ENCODE measurements at places on chromosomes 5 and 9.

GRCh38 chr5:68714810-68715209, 379.0 kb upstream of the SLC30A5 start:
- DNase-seq: no peak

DNA sequence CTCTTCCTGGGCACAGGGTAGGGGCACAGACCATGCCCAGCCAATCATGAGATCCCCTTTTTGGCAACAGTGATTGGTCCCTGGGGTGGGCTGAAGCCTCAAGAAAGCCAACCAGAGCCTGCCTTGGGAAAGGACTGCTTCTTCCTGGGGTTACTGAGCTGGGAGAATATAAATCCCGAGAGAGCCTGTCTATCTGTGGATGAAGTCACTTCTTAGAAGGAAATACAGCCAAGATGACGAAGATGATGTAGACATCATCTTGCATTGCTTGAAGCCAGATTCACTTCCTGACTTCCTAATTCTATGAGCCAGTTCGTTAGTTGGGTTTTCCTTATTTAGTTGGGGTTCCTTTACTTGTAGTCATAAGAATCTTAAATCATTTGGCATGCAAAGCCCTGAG, 50.1 kb upstream of the PWWP2A start:
- DNase-seq: no peak

- no peak for DNase-seq
Measured at GRCh38 chr5:56251918-56252553, 18.9 kb upstream of the ANKRD55 start.

GRCh38 chr5:132483661-132484390, 6.7 kb downstream of the IRF1 start:
- no peak for DNase-seq

DNA sequence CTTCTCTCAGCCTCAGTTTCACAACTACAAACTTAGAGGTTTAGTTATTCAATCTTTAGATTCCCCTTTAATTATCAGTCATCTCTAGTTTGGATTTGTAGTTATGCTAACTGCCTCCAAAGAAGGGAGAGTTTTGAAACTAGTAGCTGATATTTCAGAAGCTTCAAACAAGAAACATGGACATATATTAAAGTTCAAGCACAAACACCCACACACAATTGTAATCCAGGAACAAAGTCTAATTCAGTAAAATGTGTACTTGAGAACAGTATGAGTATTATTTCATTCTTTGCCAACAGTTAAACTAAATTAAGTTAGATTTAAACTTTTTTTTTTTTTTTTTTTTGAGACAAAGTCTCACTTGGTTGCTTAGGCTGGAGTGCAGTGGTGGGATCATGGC, 71.2 kb upstream of the ABCA1 start:
- DNase-seq: no peak

GRCh38 chr5:180816608-180817534, 14.3 kb upstream of the MGAT1 start:
- no peak for DNase-seq

GRCh38 chr9:92289708-92290390, 3.6 kb downstream of the IARS1 start:
- DNase-seq: no peak

GRCh38 chr5:179759581-179760551, 27.2 kb downstream of the MAML1 start:
- no peak for DNase-seq

DNA sequence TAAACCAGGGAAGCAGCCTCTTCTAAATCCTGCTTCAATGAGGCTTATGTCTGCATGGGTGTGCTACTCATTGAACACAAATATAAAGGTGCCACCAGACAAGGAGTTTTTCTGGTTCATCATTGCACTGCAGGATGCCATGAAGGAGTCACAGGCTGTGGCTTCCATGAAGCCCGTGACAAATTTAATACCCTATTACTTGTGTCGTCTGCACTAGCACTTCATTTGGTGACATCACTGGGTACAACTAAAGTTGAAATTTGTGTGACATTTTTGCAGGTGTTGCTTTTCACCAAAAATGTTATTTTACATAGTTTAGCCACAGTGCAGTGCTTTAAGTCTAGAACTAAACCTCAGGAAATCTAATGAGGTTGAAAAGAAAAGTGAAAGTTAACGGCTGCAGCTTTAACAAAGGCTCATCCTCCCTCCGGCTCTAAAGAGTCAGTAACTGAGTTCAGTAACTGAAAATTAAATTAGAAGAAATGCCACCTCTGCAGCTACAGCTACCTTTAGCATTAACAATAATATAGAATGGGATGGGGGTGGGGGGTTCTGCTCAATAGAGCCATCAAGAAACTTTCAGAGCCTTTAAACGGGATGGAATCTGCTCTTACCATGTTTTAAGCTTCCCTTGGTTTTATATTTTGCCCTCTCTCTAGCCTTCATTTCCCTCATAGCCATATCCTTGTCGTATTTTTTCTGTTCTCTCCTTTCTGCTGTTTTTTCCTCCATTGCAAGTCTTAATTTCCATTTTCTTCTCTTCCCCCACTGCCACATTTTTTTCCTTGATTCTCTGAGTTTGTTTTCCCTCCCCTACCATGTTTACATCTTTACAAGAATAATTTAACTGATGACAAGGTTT, 233.8 kb upstream of the TMEM161B start:
- no peak for DNase-seq

GRCh38 chr9:14389146-14389545, 75.2 kb upstream of the NFIB start:
- DNase-seq: no peak

DNA sequence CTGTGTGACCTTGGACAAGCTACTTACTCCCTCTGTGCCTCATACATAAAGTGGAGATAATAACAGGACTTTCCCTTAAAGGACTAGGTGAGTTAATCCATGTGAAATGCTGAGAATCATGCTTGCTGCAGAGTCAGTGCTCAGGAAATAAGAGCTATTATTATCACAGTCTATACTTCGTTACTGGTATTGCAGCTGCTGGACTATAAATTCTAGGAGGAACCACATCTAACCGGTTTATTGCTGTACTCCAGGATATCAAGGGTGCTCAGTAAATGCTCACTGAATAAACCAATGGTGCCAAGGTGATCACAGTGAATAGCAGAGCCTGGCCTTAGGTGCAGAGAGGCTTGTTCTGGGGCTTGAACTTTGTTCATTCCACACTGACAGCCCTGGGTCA, 69.3 kb downstream of the HSPA4 start:
- no peak for DNase-seq

DNA sequence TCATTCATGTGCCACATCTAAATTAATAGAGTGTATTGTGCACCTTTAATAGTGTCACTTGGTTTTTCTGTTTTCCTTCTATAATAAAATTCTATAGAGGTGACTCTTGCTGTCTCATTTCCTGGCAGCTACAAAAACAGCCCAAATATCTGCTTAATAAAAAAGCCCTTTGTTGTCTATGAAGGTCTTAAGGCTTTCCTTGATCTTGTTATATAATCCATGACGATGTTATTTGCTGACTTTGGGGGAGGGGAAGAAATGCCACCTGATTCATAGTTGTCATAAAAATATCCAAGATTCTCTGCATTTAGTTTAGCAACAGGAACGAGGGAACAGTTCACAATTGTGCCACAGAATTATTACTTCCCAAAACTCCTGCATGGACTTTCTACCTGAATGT, 31.3 kb downstream of the CPEB4 start:
- no peak for DNase-seq

GRCh38 chr9:2603621-2604020, 18.0 kb upstream of the VLDLR start:
- DNase-seq: no peak

GRCh38 chr5:74829413-74829812, 36.8 kb downstream of the FAM169A start:
- DNase-seq: no peak

DNA sequence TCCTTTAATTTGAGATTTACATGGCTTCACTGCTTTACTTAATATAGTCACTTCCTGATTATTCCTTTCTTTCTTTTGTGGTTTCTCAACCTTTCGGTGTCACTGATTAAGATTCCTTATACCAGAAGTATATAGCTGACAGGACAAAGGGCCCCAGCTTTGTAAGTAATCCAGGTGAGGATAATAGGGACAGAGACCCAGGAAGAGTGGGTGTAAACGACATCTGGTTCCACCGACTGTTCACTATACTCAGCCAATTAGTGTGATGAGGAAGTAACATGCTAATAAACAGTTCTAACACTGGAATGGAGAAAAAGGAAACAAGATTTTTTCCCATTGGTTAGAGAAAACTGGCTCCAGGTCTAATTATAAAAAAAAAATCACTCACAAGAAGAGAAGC, 286.3 kb upstream of the EFNA5 start:
- no peak for DNase-seq

DNA sequence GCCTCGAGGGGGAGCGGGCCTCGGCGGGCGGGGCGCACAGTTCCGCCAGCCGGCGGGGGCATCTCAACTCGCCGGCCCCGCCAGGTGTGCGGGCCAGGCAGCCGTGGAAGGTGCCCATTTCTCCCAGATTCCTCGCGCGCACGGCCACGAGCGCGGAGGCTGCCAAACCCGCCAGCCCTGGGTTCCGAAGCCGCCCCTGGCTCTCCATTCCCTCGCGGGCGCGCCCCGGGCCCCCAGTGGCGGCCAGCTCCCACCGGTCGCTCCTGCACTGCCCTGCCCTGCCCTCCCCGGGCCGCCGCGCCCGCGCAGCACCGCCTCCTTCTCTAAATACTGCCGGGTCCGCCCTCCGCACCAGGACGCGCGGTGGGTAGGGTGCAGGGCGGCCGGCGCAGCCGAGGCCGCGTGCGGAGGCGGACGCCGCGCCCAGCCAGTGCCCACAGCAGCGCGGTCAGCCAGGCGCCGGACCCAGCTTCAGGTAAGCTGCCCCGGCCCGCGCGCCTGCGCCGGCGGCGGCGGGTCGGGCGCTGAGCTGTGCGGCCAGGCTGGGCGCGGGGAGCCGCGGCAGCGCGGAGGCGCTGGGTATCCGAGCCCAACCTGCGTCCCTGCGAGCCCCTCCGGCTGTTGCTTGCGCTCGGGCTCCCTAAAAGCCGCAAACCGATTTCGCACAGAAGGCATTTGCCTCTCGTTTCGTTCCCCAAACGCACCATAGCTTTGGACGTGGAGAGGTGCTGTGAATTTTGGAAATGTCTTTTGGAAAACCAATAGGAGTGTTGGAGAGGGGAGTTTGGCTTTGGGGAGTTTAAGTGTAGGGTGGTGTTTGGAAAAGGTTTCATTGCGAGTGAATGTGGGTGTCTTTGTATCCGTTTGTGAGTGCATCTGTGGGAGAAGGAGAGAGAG, at the start of gene TMEM171:
Gene TMEM171 (plus strand): TSS at position 354 of the 897 bp plus-strand sequence. CDS start 2,799 bp downstream, outside the sequence.
- DNase-seq: no peak

GRCh38 chr5:42848545-42848944, 36.9 kb upstream of the SELENOP start:
- no peak for DNase-seq

GRCh38 chr5:13034061-13034460, 910.4 kb downstream of the DNAH5 start:
- no peak for DNase-seq

- DNase-seq: no peak
Measured at GRCh38 chr5:134512661-134512999, 12.8 kb upstream of the JADE2 start.

DNA sequence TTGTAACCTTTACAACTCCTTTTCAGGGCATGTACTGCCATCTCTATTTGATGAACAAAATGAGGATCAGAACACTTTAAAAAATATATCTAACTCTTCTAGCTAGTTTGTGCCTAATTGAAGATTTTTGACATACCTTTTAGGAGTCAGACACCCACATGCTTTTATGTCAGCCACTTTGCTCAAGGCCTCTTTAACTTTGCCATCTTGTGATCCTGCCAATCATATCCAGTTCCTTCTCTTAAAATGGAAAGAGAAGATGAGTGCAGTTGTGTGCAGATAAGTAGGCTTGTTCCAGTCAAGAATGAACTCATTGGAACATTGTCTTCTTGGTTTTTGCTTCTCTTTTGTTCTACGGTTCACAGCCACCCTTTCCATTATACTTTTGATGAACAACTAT, 425.6 kb upstream of the TNC start:
- no peak for DNase-seq

GRCh38 chr5:159785656-159786055, 130.6 kb upstream of the ADRA1B start:
- DNase-seq: no peak

DNA sequence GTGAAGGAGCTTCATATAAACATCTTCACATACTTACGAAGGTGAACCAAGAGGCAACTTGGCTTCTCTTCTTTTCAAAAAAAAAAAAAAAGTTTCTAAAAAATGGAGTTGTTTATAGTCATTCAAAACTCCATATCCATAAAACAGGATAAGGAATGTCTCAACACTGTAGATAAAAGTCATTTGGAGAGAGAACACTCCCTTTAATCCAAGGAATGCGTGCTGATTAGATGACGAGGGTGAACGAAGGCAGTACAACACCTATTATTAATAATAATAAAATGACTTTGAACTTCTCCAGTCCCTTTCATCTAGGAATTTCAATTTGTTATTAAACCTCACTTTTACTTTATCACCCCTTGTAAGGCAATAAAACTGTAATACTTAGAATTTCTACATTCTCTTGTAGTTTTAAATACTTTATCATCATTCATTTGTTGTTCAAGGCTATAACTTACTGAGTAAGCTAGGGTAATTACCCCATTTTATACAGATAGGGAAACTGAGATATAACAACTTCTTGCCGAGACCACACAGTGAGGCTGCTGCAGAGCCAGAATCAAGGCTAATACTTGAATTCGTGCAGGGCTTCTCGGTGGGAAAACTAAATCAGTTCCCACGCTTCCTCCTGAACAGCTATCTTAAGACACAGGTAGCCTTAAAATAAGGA, 377.1 kb downstream of the EFNA5 start:
- no peak for DNase-seq

DNA sequence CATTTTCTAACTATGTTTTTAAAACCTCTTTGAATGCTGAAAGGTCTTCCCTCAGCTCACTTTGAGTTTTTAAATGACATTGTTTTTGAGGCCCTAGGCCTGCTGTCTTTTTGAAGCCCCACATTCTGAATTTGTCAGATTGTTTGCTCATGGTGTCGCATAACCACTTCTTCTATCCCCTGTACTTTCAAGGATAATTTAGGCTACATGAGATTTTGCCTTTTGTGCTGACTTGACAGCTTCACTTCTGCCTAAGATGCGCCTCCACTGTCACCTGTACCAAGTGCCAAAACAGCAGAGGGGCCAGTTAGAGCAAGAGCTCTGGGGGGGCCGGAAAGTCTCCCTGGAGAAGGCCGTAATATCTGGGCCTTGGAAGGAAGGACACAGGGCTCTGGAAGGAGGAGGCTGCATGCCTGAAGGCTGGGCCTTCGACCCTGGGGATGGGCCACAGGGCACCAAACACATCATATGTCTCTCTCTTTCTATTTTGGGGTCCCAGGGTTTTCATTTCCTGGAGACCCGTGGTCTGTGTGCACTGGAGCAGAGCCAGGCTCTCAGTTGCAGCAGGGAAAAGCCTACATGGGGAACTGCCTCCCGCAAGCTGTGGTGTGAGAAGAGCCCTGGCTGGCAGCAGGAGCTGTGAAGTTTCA, 49.1 kb downstream of the NDST1 start:
- DNase-seq: no peak

- DNase-seq: no peak
Measured at GRCh38 chr5:178991190-178992145, 3.7 kb downstream of the GRM6 start.

- no peak for DNase-seq
Measured at GRCh38 chr9:27711241-27711640, 138.0 kb upstream of the C9orf72 start.
